Fibroblast of skin of scalp (primary cell): ENCODE measurements at places on chromosomes 1 and 21.

DNA sequence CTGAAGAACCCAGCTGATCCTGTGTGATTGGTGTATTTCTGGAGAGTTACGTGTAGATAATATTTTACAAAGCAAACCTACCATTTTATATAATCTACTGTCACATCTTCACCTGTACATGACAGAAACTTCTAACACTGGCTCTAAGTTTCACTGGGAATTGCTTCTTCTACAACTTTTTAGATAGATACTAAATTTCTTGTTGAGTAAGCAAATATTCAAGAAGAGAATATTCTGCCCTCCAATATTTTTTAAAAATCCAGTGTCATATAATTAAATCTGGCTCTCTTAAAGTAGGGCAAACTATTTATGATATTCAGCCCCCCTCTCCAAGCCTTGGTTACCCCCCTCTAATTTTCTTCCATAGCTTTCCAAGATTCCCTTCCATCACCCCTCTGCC, 50.1 kb downstream of the MROH9 start:
- no peak for DNase-seq

- no peak for DNase-seq
These were observed 218.5 kb downstream of the SDCCAG8 start for GRCh38 chr1:243474136-243474881.

DNA sequence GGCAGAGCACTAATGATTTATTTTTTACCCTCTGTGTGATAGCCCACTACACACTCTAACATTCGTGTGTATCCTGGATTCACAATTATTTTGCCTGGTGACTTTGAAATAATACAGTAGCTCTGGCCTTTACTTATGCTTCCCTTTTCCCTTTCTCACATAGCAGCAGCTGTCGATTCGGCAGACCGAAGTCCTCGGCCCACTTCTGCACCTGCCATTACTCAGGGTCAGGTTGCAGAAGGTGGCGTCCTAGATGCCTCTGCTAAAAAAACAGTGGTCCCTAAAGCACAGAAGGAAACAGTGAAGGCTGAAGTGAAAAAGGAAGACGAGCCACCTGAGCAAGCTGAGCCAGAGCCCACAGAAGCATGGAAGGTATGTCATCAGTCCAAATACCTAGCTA, 70.8 kb downstream of the TMEM200B start:
- no peak for DNase-seq

DNA sequence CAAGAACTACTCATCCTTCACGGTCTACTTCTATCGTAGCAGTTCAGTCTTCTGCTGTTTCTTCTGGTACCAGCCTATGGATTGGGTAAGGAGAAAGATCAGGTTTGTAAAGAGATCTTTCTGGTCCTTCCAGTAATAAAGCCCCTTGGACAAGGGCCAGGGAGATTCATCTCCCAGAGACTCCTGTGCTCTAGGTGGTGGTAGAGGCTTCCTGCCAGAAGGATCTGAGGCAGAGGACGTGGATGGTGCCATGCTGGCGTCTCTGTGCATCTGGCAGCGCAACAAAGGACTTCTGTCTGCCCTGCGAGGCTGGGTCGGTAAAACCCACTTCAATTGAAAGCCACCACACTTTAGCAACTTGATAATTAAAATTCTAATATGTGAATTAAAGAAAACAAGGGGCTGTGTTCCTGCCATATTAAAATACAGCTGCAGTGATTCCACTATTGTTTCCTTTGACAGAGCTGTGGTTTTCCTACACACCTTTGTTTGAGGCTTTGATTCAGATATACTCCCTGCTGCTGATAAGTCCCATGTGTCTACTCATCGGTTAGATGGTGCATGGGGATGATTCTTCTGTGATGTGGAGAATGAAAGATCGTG, 73.6 kb downstream of the ROR1 start:
- DNase-seq, result no peak

GRCh38 chr1:61506236-61506635, 218.7 kb downstream of the TM2D1 start:
- no peak for DNase-seq

DNA sequence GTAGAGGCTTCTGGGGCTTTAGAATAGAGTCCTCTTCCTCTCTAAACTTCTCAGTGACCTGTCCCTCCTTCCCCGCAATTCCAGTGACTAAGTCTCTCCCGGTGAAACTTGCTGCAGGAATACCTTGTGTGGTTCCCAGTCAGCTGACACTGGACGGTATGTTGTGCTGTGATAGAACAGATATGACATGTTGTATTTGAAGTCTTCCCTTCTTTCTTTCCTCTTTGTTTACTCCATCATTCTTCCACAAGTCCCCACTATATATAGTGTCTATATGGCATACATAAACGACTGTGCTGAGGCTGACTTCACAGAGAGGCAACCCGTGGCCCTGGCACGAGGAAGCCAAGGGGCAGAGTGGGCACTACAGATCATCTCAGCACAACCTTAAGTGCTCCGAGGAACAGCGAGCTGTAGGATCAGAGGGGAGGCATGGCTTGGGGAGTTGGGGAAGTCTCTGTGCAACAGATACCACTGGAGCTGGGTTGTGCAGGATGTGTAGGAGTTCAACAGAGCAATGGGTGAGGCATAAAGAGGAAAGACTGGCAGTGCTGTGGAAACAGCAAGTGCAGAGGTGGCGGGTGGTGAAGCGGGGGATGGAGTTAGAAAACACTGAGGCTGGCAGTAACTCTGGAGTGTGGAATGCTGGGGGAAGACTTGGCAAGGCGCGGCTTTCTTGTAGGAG, 237.8 kb downstream of the TRABD2B start:
- DNase-seq, result no peak

DNA sequence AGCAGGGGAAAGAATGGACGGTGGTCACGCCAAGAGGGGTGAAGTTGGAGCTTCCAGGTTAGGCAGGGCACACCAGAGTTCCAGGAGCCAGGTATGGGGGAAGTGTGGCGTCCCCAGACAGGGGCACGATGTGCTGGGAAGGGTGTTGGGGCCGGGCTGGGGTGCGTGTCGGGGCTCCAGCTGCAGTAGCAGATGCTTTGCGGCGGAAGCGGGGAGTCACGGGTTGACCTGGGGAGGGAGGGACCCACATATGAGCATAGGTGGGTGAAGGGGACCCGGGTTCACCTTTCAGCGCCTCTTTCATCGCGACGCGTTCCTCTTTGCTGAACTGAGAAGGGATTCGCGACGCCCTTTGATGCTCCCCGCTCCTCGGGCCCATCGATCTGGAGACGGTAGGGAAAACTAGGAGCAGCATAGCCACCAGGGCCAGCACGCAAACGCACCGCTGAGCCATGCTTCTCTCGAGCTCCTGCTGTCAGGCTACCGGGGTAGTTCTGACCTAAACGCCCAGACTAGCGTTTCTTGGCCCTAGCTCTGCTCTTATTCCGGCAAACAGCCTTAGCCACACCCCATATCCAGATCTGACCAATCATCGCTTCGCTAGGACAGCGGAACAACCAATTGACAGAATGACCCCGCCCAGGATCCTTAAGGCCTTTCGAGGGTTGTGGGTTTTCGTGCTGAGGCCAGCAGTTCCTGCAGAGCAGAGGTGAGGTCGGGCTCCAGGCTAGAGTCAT, at the start of gene PM20D1:
PM20D1 (minus strand) TSS at position 514 of the 737 bp plus-strand sequence; CDS start at position 454, 60 bp downstream.
- peak; percentile 5 for DNase-seq

- DNase-seq, result peak; percentile 69
These were observed 28.2 kb downstream of the CTNNBIP1 start for GRCh38 chr1:9881838-9882249.
